Psoas muscle (tissue), 8 donors: ENCODE measurements at places on chromosomes 1 and 21. TPM values are rescaled to one million over a fixed set of nuclear protein-coding genes. Genes with fewer than 3 reads are reported as not detected.

DNA sequence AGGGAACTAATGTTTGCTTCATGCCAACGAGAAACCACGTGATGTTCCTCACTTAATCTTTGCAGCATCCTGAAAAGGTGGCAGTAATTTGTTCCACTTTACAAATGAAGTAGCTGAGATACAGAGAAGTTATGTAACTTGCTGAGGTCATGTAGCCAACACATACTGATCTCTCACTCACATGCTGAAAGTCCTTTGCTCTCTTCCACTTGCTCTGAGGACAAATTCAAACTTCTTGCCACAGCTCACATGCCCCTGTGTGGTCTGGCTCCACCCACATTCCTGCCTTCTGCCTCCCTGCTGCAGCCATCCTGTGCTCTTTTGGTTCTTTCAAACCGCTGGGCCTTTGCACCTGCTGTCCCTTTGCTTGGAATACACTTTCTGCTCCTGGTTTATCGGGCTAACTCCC, 55.4 kb downstream of the TMCO4 start:
- no peaks in the 10 kb centered on the region for H3K27me3 ChIP-seq
- H3K27ac ChIP-seq: no peak overlapping the region

DNA sequence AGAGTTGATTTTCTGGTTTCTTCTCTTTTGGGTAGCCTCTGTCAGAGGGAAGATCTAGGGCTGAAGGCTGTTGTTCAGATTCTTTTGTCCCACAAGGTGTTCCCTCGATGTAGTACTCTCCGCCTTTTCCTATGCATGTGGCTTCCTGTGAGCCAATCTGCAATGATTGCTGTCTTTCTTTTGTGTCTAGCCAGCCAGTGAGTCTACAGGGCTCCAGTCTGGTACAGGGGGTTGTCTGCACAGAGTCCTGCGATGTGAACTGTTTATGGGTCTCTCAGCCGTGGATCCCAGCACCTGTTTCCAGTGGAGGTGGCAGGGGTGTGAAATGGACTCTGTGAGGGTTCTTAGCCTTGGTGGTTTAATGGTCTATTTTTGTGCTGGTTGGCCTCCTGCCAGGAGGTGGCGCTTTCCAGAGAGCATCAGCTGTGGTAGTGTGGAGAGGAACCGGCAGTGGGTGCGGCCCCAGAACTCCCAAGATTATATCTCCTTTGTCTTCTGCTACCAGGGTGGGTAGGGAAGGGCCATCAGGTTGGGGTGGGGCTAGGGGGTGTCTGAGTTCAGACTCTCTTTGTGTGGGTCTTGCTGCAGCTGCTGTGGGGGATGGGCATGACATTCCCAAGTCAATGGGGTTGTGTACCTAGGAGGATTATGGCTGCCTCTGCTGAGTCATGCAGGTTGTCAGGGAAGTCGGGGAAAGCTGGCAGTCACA, 81.3 kb upstream of the C21orf91 start:
- no peak overlapping the region for H3K27ac ChIP-seq
- H3K4me1 ChIP-seq: no peaks in the 10 kb centered on the region
- peak; percentile 13 for DNase-seq
- H3K4me3 ChIP-seq: no peak overlapping the region
- no peaks in the 10 kb centered on the region for H3K36me3 ChIP-seq
- no peaks in the 10 kb centered on the region for H3K27me3 ChIP-seq

DNA sequence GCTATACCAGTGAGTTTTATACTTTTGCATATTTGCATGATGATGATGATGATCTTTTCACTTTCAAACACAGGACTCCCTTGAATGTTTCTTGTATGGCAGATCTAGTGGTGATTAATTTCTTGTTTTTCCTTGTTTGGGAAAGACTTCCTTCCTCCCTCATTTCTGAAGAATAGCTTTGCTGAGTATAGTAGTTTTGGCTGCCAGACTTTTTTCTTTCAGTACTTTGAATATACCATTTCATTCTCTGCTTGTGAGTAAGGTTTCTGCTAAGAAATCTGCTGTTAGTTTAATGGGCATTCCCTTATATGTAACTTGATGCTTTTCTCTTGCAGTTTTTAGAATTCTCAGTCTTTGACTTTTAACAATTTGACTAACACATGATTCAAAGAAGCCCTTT, 547.4 kb upstream of the CXADR start:
- no peak overlapping the region for H3K4me3 ChIP-seq
- no peak for DNase-seq
- no peaks in the 10 kb centered on the region for H3K4me1 ChIP-seq

GRCh38 chr1:115041654-115042053, 12.0 kb downstream of the TSHB start:
- H3K27me3 ChIP-seq: no peaks in the 10 kb centered on the region
- H3K27ac ChIP-seq: no peak overlapping the region
- no peaks in the 10 kb centered on the region for H3K4me1 ChIP-seq
- no peak overlapping the region for H3K4me3 ChIP-seq
- H3K36me3 ChIP-seq: no peaks in the 10 kb centered on the region
- DNase-seq: no peak

Gene PRKCZ
- total RNA-seq: not detected

Gene C4BPA
- total RNA-seq: not detected

GRCh38 chr1:226364514-226364899, 43.4 kb downstream of the PARP1 start:
- H3K27ac ChIP-seq: peak overlapping the region; percentile 84
- no peak for DNase-seq
- no peaks in the 10 kb centered on the region for H3K27me3 ChIP-seq
- peaks cover 99% of the 10 kb centered on the region for H3K36me3 ChIP-seq
- H3K4me3 ChIP-seq: no peak overlapping the region

DNA sequence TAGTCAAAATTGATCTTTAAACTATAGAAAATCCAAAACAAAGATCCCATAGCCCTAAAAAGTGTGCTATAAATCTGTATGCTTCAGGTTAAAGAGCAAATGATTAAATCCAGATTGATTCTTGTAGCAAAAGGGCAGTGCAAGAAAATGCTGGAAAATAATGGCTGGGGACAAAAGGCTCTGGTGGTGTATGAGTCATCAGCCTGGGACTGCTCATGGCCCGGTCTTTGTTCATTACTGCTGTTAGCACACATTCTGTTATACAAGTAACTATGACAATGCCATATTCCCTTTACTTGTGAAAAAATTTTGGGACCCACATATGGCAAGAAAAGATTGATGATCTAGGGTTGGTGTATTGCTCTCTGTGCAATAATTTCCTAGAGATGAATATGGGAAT, 89.1 kb downstream of the RWDD3 start:
- no peaks in the 10 kb centered on the region for H3K36me3 ChIP-seq
- no peaks in the 10 kb centered on the region for H3K27me3 ChIP-seq
- no peaks in the 10 kb centered on the region for H3K4me1 ChIP-seq
- H3K4me3 ChIP-seq: no peak overlapping the region
- no peak overlapping the region for H3K27ac ChIP-seq
- DNase-seq: no peak
